Activated naive CD4-positive, alpha-beta T cell (primary cell): ENCODE measurements at places on chromosomes 5 and 9.

GRCh38 chr9:129596541-129597331, 24.2 kb downstream of the C9orf50 start:
- no peak for DNase-seq

DNA sequence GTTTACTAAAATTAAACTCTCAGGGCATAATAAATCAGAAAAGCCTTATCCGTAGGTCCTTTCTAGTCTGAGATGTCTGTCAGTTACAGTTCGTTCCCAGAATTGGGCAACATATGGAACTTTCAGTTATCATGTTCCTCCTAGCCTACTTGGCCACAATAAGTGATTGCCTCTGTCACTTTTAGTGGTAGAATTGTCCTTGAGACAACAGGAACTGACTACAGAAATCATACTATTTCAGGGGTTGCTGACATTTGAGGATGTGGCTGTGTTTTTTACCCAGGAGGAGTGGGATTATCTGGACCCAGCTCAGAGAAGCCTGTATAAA, 956 bp downstream of the ZNF189 start:
- no peak for DNase-seq

- DNase-seq: no peak
Measured at GRCh38 chr5:61817472-61818326, 485.6 kb downstream of the ZSWIM6 start.

DNA sequence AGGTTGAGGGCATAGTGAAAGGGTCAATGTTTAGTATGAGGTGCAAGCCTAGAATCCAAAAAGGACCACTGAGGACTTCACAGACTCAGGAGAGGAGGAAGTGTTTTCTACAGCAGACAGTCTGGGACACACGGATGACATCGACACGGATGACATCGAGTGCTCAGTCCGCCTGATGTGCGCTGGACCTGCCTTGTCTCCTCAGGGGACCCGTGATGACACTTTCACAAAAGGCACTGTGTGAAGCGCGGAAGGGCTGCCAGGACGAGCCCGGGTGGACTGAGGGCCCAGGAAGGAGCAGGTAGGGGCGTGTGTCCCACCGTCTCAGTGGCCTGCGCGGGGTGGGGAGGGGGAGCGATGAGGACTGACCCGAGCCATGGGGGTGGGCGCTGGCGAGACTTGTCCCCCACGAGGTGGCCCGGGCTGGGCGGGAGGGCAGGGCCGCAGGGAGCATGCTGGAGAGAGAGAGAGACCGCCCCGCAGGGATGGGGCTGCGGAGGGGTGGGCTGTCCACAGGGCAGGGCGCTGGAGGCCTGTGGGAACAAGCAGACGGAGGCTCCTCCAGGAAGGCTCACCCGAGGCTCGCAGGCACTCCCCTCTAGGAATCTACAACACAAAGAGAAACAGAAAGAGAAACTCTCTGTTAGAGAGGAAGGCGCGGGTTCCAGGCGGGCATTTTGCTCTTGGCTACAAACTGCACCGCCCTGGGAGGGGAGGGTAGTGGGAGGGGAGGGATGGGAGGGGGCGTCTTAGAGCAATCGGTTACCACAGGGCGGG, 54.9 kb downstream of the USP20 start:
- peak; percentile 34 for DNase-seq

DNA sequence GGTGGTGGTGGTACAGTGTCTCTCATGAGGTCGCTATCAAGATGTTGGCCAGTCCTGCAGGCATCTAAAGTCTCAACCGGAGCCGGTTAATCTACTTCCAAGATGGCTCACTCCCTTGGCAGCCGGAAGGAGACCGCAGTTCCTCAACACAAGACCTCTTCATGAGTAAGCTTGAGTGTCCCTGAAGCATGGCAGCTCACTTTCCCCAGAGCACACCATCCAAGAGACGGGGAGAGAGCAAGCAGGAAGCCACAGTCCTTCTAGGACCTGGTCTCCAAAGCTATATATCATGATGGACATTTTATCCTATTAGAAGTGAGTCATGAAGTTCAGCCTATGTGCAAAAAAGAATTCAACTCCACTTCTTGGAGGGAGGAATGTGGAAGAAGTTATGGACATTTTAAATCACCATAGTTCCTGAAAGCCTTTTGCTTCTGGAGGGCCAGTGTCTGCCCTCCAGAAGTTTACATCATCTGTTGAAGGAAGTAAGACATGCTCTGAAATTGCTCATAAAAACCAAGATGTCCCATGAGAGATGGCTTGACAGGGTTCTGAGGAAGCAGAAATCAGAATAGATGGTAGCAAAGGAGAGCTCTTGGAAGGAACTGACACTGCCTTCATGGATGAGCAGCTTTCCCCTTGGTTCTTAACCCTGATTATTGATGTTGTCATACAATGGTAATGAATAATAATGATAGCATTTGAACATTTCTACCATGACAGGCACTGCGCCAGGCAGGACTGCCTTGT, 21.3 kb downstream of the GALNT10 start:
- no peak for DNase-seq
